ENCODE measurements at places on chromosomes 3 and 15. TPM values are rescaled to one million over a fixed set of nuclear protein-coding genes. Genes with fewer than 3 reads are reported as not detected.

ASTE1 gene
- polyA plus RNA-seq, result not detected

MEX3B gene
- polyA plus RNA-seq, result 19.8 TPM

GOLGA8J gene
- polyA plus RNA-seq, result 0.61 TPM

SCN5A gene
- polyA plus RNA-seq, result 2.0 TPM

PEX11A gene
- 5.0 TPM for polyA plus RNA-seq

SEMA3F gene
- polyA plus RNA-seq, result 11.8 TPM

SLC22A13 gene
- polyA plus RNA-seq, result 0.15 TPM

OR5K2 gene
- 0.15 TPM for polyA plus RNA-seq

SACM1L gene
- polyA plus RNA-seq, result 30.7 TPM

SKOR1 gene
- polyA plus RNA-seq, result 0.65 TPM

CCDC191 gene
- polyA plus RNA-seq, result not detected

AHSG gene
- polyA plus RNA-seq, result 0.22 TPM

SLC30A4 gene
- polyA plus RNA-seq, result 5.4 TPM

CPN2 gene
- 0.08 TPM for polyA plus RNA-seq

CHST2 gene
- polyA plus RNA-seq, result 2.5 TPM

PP2D1 gene
- polyA plus RNA-seq, result 0.64 TPM

LRTM1 gene
- polyA plus RNA-seq, result 66.6 TPM

CTXN2 gene
- polyA plus RNA-seq, result not detected

BCL6 gene
- 36.5 TPM for polyA plus RNA-seq

IL12A gene
- polyA plus RNA-seq, result not detected

CAMKV gene
- polyA plus RNA-seq, result 0.57 TPM

CEP19 gene
- 2.2 TPM for polyA plus RNA-seq

ERC2 gene
- not detected for polyA plus RNA-seq

IMPG2 gene
- 1.2 TPM for polyA plus RNA-seq

ZNF620 gene
- not detected for polyA plus RNA-seq

ST6GAL1 gene
- polyA plus RNA-seq, result 13.2 TPM

TRH gene
- not detected for polyA plus RNA-seq

LCTL gene
- polyA plus RNA-seq, result 0.12 TPM

GOLGA8A gene
- polyA plus RNA-seq, result 21.5 TPM

PLA2G4D gene
- 0.08 TPM for polyA plus RNA-seq

CLDN11 gene
- 3.7 TPM for polyA plus RNA-seq

CDHR4 gene
- polyA plus RNA-seq, result 0.10 TPM

MRPL46 gene
- polyA plus RNA-seq, result 22.0 TPM

KLHL25 gene
- 8.1 TPM for polyA plus RNA-seq

All from muscle of arm (tissue), 14 donors.